ENCODE measurements at places on chromosomes 12 and 14.

DNA sequence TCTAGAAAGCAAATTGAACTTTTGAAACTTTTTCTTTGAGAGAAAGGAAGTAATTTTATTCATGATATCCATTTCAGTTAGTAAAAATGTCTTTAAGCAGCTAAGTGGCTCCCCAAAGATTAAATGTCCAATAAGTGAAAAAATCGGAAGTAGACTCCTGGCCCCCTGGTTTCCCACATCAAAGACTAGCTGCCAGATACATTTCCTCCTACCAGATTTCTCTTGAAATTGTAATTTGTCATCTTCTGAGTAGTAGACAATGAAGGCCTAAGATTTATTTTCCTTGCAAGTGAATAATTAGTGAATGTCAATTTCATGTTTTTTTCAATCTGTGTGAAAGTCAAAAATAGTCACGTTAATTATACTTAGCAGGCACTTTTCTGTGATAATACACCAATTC, 321.9 kb downstream of the SYT1 start:
- DNase-seq: no peak

GRCh38 chr12:56288705-56289387, 11.3 kb downstream of the CS start:
- DNase-seq: no peak

- DNase-seq: no peak
Measured at GRCh38 chr14:69068744-69069421, 84.0 kb downstream of the DCAF5 start.

- no peak for DNase-seq
Measured at GRCh38 chr14:94630396-94630795, 18.2 kb downstream of the SERPINA3 start.

GRCh38 chr12:127664901-127665300, 602.1 kb upstream of the TMEM132C start:
- DNase-seq: no peak

- no peak for DNase-seq
Measured at GRCh38 chr14:101069666-101070362, 166.3 kb upstream of the RTL1 start.

DNA sequence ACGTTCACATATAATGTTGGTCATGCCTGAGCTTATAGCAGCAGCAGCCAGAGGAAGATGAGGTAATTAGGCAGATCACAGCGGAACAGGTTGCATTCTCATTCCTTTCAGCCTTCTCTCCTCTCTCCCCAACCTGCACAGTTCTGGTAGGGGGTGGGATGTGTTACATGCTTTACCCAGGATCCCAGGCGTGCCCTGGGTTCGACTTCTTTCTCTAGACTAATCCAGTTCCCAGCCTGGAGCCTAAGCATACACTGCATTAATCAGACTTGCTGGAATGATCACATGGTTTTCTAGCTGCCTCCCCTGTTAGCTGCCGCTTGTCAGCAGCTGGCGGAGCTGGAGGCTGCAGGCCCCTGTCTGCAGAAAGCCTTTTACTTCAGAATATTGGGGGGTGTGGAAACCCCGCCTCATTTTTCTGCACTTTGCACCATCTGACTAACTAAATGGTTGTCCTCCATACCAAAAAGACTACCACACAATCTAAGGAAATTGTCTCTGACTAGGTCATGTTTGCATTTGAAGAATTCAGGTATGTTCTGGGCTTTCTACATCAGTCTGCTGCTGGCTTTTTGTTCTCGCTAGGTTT, 46.0 kb upstream of the EVL start:
- no peak for DNase-seq

DNA sequence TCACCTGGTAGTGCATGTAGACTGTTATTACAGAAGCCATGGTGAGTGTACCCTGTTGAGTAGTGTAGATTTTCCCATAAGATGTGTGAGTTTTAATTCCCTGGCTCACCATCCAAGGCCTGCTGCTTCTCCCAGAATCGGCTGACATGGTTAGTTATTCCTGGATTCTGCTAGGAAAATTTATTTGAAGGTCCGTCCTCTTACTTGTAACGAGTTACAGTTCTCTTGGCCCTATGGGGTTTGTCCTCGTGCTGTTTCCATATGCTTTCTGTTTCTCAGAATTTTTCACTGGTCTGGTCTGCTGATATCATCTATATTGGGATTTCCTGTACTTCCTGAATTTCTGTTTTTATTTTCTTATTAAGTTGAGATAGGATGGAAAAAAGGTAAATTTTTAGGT, 423.3 kb upstream of the RGS6 start:
- no peak for DNase-seq

DNA sequence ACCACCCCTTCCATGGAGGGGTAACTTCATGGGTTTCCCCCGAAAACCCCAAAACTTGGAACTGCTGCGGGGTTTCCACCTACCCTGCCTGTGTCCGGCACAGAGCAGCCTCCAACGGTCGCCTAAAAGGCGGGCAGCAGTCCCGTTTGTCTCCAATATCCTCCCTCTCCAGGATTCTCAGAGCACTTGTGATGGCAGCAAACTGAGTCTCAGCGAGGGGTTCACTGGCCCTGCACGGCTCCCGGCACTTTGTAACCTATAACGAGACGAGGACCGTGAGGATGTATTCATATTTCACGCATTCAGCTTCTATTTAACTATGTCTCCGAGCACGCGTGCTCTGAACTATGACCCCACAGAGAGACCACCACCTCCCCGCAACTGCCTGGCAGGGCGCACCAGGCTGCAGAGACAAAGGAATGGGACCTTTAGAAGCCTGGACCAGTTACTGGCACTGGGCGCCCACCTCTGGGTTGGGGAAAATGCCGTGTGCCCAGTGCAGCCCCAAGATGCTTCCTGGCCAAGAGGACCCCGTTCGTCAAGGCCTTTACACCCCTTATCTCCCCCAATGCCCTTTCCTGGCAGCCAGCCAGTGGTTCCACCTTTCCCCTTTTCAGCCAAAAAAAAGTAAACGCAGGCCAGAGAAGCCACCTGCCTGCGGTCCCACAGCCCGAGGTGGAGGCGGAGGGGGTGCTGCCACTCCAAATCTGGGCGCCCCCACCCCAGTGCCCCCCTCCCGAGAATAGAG, 173.1 kb upstream of the RTL1 start:
- no peak for DNase-seq

GRCh38 chr14:99513946-99514551, 32.8 kb downstream of the CCNK start:
- no peak for DNase-seq

DNA sequence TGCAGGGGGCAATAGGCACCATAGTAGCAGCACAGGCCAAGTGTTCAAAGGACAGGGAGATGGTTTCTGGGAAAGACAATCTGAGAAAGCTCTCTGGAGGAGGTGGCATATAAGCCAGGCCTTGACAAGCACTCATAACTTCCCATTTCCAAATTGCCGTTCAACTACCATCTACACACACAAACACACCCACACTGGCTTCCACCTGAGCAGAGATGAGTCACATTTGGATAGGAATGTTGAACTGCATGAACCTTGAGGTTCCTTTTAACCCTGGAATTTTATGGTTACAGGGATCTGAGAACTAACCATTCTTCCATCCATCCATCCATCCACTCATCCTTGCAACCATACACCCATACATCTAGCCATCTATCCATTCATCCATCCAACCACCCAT, 86.6 kb downstream of the KSR2 start:
- DNase-seq: no peak

- DNase-seq: no peak
Measured at GRCh38 chr14:71698027-71698426, 234.2 kb upstream of the RGS6 start.

- peak; percentile 43 for DNase-seq
Measured at GRCh38 chr14:105021656-105022275, 883 bp upstream of the CDCA4 start.

DNA sequence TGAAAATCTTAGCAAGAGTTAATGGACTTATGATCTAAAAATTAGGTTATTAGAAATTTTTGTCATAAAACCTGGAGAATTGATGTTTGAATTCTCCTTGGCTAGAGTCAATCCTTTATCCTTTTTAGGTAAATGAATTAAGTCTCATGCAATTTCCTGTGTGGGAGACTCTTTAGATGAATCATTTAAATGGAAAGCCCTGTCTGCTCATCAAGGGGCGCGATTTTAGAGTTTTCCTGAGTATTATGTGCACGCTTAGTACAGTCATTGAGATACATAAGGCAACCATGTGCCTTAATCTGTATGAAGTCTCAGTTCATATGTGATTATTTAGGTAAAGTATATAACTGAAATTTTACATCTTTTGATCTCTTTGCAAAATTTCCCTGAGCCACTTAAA, 974.7 kb downstream of the NRXN3 start:
- no peak for DNase-seq

- no peak for DNase-seq
Measured at GRCh38 chr14:33847066-33847465, 103.8 kb downstream of the EGLN3 start.

- DNase-seq: no peak
Measured at GRCh38 chr12:75712223-75712622, 200.8 kb upstream of the KRR1 start.

DNA sequence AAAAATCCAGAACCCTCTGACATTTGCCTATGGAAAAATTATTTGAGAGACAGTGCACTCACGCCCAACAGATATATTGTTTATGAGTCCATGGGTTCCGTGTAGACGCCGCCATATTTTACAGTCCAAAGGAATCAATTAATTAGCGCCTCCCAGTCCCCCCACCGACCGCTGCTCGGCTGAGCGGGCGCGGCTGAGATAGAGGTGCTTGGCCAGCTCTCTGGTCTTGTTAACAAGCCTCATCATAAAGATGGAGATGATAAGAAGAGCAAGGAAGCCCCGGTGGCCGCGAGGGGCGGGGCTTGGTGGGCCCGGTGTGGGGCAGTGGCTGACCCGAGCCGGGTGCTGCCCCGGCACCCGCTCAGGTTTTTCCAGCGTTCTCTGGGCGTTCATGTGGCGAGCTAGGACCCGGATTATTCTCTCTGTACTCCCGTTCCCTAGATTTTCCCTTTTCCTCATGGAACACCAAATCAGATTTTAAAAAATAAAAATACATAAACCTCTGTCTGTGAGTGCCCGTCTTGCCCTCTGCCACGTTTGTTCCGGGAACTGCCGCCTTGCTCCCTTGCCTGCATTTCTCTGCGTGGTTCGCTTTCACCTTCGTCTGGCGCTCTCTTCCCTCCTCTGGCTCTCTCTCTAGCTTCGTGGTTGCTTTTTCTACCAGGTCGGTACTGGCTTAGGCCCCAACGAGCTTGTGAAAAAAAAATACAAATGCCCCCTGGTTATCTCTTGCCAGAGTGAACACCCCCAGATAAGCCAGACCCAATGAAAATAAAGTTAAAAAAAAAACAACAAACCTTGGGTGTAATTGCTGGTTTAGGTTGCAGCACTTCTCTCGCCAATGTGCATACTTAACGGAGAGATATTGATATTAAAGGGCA, 9.0 kb downstream of the HOXC12 start:
- no peak for DNase-seq

DNA sequence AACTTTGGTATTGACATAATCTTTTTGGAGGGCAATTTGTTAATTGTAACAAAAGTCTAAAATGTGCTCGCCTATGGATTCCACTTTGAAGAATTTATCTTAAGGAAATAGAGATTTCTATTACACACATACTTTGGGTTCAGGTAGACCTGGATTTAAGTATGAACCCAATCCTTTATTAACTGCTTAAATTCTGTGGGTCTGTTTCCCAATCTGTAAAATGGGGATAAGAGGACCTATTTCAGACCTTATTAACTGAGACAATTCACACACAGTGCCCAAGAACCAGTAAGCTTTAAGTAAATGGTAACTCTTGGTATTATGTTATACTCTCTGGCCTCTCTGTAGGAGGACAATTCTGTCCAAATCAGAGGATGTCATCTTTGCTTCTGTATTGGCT, 822 bp upstream of the EIF2B2 start:
- no peak for DNase-seq

DNA sequence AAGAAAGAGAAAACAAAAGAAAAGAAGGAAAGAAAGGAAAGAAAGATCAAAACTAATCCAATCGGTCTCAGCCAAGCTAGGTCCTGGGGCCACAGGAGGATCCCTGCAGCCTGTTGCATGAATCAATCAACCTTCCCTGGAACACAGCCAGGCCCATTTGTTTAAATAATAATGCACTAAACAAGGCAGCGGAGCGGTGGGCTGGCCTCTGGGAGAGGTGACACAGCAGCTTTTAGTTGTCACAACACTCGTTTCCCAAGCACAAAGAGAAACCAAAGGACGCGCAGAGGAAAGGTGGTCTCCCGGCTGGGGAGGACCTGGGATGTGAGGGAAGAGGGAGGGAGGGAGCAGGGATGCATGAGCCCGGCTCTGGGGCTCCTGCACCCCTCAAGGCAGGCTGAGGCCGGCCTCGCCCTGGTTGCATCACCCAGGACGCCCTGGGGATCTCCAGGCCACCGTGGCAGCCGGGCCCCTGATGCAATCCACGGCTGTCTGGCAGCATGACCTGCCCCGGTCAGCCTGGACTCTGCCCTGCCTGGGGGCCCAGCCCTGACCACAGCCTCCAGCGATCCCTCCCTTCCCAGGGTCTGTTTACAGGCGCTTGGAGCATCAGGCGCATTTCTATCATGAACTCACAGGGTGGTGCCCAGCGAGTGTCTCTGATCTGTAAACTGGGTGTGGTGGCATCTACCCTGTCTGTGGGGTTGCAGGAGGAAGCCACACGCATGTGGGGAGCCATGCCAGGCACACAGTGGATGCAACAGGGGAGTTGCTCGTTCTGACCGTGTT, 32.5 kb downstream of the MMP17 start:
- DNase-seq: no peak

DNA sequence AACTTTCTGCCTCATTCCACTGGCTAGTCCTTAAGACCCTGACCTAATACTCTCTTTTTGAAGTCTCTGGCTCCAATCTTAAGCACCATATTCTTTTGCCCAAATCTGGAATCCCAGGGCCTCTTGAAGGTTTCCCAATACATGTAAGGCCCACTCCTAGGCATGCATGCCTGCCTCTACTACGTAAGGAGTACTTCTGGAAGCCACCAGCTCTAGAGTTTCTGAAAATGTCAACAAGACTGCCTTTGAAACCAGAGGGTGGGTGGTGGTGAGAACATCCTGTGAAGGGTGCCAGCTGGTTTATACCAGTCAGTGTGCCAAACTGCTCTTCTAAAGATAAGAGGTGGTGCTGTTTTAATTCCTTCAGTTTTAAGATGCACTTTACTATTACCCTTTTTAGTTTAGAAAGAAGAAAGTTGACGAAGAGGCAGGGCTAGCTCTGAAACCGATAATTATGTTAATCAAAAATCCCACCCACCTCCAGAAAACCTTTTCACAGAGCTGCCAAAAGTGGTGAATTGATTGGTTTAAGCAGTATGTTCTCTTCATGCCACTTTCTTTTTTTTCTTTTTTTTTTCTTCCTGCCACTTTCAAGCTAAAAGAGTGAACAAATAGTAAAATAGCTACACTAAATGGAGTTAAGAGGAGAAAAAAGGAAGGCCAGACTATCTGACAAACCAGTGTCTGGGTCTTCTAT, 8.7 kb upstream of the WDR89 start:
- peak; percentile 43 for DNase-seq

GRCh38 chr14:65438266-65438933, 25.9 kb downstream of the FUT8 start:
- no peak for DNase-seq

GRCh38 chr14:64117671-64118402, 176.3 kb downstream of the ESR2 start:
- no peak for DNase-seq

- no peak for DNase-seq
Measured at GRCh38 chr12:81615026-81615588, 144.0 kb downstream of the PPFIA2 start.

- no peak for DNase-seq
Measured at GRCh38 chr14:52015411-52016030, 26.2 kb downstream of the RTRAF start.

GRCh38 chr12:81245458-81245857, 167.6 kb downstream of the ACSS3 start:
- no peak for DNase-seq

- no peak for DNase-seq
Measured at GRCh38 chr12:85275374-85275773, 4.6 kb upstream of the ALX1 start.

GRCh38 chr12:75812271-75813018, 219.1 kb downstream of the PHLDA1 start:
- DNase-seq: no peak

Data from naive thymus-derived CD8-positive, alpha-beta T cell (primary cell).